ENCODE measurements at places on chromosomes 3 and 15. TPM values are rescaled to one million over a fixed set of nuclear protein-coding genes. Genes with fewer than 3 reads are reported as not detected.
A peak's percentile ranks its signal among the peaks of the same experiment; 100 is the strongest.

DNA sequence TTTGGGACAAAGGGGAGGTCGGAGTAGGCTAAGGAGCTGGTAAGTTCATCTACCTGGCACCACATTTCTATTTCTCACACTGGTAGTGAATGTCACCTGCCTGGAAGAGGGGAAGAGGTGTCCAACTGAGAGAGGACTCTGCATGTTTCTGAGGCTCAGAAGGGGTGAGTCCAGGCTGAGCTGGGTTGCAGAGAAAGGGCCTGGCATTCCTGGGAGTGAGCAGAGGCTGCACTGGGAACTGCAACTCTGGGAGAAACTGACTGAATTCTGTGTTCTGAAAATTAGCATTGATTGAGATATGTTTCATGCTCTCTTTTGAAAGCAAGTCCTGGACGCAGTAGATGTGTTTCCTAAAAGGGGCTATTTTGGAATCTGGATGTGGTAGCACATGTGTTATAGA is 32.3 kb upstream of the ARNT2 start:
- no peak for DNase-seq

GRCh38 chr15:65184305-65184867 is 756 bp downstream of the CLPX start:
- peak; percentile 62 for DNase-seq

DNA sequence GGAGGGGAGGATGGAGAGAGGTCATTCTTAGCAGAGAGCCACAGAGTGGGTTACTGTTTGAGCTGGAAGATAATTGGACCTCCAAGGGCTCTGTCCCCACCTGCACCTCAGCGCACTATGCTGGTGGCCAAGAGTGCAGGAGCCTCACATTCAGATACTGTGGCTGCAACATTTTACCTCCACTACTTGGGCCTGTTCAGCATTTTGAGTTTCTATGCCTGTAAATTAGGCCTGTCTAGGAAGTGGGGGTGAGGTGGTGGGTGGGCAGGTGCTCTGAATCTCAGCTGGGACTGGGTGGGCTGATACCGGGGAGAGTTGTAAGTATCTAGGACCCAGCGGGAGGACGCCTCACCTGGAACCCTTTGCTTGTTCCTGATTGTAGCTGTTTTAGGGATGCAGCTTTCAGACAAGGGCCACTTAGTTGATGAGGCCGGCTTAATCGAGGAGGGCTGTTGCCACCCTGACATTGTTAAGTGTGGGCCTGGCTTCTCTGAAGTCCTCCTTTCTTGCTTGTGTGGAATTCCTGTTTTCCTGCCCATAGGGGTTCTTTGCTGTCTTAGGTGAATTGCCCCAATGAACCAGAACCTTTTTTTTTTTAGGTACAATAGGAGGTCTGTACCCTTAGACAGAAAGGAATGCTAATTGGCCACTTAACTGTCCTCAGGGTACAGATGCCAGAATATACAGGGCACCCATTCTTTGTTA is 83.8 kb downstream of the SMAD3 start:
- DNase-seq, result no peak

DNA sequence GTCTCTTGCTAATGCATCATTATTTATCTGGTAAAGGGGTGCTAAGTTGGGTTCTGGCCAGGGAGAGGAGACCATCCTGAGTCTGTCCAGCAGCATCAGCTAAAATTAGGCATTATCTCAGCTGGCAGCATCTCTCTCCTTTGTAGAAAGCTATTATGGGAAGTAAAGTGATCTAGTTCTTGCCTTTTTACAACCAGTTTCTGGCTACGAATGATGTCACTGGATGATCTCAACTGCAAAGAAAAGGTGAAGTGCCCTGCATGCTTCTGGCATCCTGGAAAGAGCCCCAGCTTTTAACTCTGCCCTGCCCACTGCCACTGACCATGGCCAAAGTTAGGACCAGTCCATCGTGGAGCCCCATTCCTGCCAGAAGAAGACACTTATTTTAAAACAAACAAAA is 37.1 kb upstream of the IL12A start:
- no peak for DNase-seq

CTXND1 gene
- polyA plus RNA-seq, result 28.5 TPM

DNA sequence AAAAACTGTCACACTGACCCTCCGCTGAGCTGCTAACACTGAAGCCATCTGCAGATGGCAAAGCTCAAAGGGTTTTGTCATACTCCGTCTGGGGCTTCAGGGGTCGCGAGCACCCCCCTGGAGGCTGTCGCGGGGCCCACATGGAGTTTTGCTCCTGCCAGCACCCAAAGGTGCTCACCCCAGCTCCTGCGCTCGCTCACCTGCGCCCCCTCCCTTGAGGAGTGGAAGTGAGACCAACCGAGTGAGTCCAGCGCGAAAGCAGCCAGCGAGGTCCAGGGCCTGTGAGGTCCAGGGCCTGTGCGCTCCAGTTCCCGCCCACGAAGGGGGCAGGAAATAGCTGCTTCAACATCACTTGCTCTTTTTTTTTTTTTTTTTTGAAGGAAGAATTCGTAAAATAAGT is 208.5 kb downstream of the ROBO2 start:
- DNase-seq, result no peak

SCN11A gene
- polyA plus RNA-seq, result 0.88 TPM

GOLGA6L10 gene
- 9.6 TPM for polyA plus RNA-seq

DNA sequence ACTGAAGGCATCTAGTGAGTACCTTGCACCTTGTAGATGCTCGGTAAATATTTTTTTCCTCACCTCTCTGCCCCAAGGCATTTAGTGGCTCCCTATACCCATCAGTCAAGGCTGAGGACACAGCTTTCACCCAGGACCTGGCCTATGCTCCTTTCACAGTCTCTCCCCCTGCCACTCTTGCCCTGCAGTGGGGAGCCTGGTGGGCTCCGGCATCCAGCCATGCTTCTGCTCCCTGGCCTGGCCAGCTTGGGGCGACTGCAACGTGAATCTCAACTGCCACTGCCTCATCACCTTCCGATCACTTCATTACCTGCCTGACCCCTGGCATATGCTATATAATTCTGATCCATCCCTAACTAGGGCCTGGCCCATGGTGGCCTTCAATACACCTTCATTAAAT is 735 bp upstream of the CX3CR1 start:
- DNase-seq, result no peak

COL6A5 gene
- polyA plus RNA-seq, result 2.3 TPM

DNA sequence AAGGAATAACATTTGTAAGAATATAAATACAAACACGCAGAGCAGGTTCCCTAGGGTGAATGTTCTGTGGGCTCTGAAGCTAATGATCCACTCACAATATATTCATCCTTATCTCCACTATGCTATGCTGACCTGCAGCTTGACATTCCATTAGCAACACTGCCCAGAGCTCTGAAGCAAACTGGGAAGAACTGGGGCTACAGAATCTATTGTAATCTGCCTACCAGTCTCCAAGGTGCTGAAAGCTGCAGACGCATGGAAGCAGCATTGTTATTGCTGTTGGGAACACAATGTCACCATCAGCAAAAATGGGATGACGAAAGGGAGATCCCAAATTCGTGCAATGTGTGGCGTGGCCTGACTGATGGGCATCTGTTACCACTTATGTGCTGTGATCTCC is 316.7 kb upstream of the RORA start:
- no peak for DNase-seq

DNA sequence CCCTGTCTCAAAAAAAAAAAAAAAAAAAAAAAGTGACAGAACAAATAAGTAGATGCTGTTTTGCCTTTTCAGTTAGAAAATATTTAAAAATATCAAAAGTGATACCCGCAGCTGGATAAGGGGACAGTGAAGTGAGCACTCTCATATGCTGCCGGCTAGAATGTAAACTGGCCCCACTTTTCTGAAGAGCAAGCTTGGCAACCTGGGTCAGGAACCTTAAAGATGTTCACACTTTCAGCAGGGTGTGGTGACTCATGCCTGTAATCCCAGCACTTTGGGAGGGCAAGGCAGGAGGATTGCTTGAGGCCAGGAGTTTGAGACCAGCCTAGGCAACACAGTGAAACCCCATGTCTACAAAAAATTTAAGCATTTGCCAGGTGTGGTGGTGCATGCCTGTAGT is 17.4 kb downstream of the FSD2 start:
- DNase-seq, result no peak

- DNase-seq, result no peak
Measured at GRCh38 chr15:99211926-99212325, 37.5 kb downstream of the TTC23 start.

CSPG5 gene
- polyA plus RNA-seq, result 0.63 TPM

GRCh38 chr15:43102187-43102586 is 3.7 kb downstream of the UBR1 start:
- DNase-seq, result no peak

DNA sequence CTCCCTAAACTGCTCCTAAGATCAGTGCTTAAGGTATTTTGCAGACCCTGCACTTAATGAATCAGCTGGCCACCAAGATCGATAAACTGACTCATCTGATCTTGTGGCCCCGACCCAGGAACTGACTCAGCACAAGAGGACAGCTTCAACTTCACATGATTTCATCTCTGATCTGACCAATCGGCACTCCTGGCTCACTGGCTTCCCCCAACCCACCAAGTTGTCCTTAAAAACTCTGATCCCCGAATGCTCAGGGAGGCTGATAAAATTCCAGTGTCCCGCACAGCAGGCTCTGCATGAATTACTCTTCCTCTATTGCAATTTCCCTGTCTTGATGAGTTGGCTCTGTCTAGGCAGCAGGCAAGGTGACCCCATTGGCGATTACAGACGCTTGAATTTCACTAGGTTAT is 13.5 kb downstream of the HTR3E start:
- DNase-seq, result no peak

GRCh38 chr3:55013145-55013925 is 85.5 kb upstream of the LRTM1 start:
- no peak for DNase-seq

DNA sequence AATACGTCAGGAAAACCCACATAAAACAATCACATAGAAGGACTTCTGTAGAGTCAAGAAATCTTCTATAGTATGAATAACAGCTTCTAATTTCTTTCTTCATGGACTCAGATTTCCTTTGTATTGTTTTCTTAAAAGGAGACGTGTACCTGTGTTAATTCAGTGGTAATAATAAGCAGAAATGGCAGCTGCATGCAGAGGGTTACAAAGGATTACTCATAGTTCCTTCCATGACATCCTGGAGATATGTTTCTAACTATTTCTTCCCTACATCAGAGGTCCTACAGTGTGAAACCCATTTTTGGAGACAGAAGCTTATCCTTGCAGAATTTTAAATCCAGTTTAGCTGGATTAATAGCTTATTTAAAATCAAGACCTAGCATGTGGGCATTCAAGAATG is 36.1 kb downstream of the FBXL22 start:
- DNase-seq, result no peak

DNA sequence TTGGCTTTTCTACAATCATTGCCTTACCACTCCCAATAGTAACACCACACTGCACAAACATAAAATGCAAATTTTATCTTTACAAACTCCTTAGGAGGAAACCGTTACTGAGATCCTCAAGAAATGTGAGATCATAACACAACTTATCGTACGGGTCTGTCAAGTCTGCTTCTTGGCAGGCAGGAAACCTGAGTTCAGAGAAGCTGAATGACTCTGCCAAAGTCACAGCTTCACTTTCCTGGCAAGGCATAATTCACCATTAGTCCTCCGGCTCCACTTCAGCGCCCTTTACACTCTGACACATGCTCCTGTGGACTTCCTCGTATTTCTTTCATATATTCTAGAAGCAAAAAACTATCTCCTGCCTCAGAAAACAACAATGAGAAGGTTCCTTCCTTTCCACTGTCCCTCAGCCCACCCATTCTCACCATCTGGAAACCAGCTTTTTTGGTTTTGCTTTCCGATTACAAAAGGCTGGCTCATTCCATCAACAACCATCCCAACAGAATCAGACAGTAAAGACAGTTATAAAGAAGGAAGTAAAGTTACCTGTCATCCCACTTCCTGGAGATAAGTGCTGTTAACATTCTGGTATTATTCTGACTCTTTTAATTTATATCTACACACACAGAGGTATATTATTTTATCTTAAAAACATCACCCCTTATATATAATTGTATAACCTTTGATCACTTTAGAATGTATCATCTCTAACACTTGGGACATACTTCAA is 223.4 kb downstream of the STT3B start:
- DNase-seq, result no peak

IL16 gene
- 15.3 TPM for polyA plus RNA-seq

- no peak for DNase-seq
Measured at GRCh38 chr3:96169111-96169766, 645.2 kb upstream of the EPHA6 start.

- DNase-seq, result no peak
Measured at GRCh38 chr3:157248590-157249422, 88.9 kb upstream of the CCNL1 start.

DNA sequence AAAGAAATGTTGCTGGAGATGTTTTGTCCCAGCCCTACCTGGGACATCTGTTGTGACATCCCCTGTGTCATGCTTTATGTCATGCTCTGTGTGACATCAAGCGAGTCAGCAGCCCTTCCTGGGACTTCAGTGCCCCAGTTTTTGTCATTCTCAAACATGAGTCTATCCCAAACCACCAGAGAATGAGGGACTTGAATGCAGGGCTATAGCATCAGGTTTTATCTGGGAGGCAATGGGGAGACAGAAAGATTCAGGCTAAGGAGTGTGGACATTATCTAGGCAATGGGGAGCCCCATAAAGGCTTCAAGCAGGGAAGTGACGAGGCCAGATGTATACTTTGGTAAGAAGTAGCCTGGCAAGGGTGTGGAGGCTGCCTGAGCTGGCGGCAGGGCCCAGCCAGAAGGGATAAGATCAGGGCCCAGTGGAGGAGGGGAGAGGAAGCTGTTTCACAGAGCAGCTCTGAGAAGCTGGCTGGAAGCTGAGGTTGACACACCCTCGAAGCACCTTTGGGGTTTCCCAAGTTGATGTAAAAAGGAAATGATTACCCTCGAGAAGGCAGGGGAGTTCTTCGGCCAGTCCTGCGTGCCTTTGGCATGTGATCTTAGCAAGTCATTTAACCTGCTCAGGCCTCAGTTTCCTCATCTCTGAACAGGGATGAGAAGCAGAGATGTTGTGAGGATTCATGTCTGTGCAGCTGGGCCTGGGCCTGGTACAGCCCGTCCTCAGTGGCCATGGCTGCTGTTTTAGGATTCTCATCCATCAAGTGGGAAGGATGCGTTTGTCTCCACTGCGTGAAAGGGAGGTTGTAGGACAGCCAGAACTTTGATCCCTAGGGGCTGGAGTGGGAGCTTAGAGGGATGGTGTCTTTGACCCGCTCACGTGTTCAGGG is 34.3 kb downstream of the IRAK2 start:
- DNase-seq, result no peak

GRCh38 chr15:73997986-73998385 is 3.5 kb downstream of the PML start:
- no peak for DNase-seq

C2CD4A gene
- polyA plus RNA-seq, result 0.05 TPM

GRCh38 chr3:100802126-100802525 is 92.8 kb downstream of the TFG start:
- DNase-seq, result no peak

- no peak for DNase-seq
Measured at GRCh38 chr15:80326270-80326669, 74.3 kb upstream of the CTXND1 start.

- peak; percentile 47 for DNase-seq
Measured at GRCh38 chr15:39180030-39180429, 400.8 kb upstream of the THBS1 start.

GRCh38 chr15:36810656-36811449 is 231.4 kb downstream of the CDIN1 start:
- no peak for DNase-seq

EFCC1 gene
- 12.4 TPM for polyA plus RNA-seq
